ENCODE measurements at places on chromosomes 12 and 14. TPM values are rescaled to one million over a fixed set of nuclear protein-coding genes. Genes with fewer than 3 reads are reported as not detected.
A peak's percentile ranks its signal among the peaks of the same experiment; 100 is the strongest.

Gene HOXC5
- total RNA-seq, result 1.8 TPM

Gene RBMS2
- 24.2 TPM for total RNA-seq

DNA sequence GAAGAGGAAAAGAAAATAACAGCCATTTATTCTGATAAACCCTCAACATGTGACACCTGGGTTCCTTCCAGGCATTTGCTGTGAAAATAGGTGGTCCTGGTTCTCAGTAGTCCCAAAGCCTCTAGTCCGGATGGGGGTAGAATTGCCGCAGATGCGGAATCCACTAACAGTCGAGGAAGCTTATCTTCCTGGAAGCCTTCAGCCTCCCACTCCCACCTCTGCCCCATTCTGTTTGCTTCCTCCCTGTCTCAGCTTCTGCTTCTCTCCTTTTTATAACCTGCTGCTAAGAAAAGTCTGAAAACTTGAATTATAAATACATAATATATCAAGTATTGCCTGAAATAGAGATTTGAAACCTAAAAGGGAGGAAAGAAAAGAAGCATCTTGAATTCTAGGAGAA, 14.0 kb upstream of the MAP3K9 start:
- H3K27ac ChIP-seq, result no peak overlapping the region
- H3K27me3 ChIP-seq, result no peaks in the 10 kb centered on the region
- H3K4me1 ChIP-seq, result peaks cover 11% of the 10 kb centered on the region
- H3K36me3 ChIP-seq, result no peaks in the 10 kb centered on the region
- no peak overlapping the region for H3K4me3 ChIP-seq
- DNase-seq, result no peak

- H3K4me3 ChIP-seq, result no peak overlapping the region
- H3K27ac ChIP-seq, result no peak overlapping the region
- H3K36me3 ChIP-seq, result no peaks in the 10 kb centered on the region
Measured at GRCh38 chr14:20712904-20713303, 24.3 kb downstream of the ANG start.

- H3K4me1 ChIP-seq, result no peaks in the 10 kb centered on the region
- no peaks in the 10 kb centered on the region for H3K36me3 ChIP-seq
- no peaks in the 10 kb centered on the region for H3K27me3 ChIP-seq
- DNase-seq, result no peak
Measured at GRCh38 chr14:104169699-104170479, 31.5 kb downstream of the KIF26A start.

- no peaks in the 10 kb centered on the region for H3K27me3 ChIP-seq
- no peaks in the 10 kb centered on the region for H3K4me1 ChIP-seq
- no peak overlapping the region for H3K4me3 ChIP-seq
- peak; percentile 60 for DNase-seq
- peaks cover 96% of the 10 kb centered on the region for H3K36me3 ChIP-seq
Measured at GRCh38 chr14:51716610-51717009, 64.9 kb downstream of the FRMD6 start.

Data from osteoblast (primary cell).